ENCODE measurements at places on chromosomes 2 and 18.

GRCh38 chr2:33588232-33588631, 10.9 kb downstream of the FAM98A start:
- no peak for DNase-seq

DNA sequence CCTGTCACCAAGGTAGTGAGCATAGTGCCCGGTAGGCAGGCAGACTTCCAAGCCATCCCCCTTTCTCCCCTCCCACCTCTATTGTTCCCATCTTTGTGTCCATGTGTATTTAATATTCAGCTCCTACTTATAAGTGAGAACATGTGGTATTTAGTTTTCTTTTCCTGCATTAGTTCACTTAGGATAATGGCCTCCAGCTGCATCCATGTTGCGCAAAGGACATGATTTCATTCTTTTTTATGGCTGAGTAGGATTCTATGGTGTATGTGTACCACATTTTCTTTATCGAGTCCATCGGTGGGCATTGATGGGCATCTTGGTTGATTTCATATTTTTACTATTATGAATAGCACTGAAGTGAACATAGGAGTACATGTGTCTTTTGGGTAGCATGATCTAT, 35.3 kb downstream of the MMADHC start:
- no peak for DNase-seq

- DNase-seq = no peak
Measured at GRCh38 chr2:199464606-199465352, 7.0 kb upstream of the SATB2 start.

DNA sequence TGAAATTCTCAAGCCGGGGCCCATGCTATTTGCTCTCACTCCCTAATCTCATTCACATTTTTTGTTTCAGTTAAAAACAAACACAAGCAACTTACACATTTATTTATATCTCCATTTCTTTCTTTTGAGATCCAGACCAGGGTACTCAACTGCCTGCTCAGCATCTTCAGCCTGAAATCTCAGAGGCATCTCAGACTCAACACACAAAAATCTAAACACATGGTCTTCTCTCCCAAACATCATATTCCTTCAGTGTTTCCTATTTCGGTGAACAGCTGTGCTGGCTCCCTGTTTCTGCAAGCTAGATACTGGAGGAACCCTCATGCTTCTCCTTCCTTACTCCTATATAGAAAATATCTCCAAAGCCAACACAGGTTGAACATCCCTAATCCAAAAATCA, 11.3 kb upstream of the RTTN start:
- DNase-seq = no peak

DNA sequence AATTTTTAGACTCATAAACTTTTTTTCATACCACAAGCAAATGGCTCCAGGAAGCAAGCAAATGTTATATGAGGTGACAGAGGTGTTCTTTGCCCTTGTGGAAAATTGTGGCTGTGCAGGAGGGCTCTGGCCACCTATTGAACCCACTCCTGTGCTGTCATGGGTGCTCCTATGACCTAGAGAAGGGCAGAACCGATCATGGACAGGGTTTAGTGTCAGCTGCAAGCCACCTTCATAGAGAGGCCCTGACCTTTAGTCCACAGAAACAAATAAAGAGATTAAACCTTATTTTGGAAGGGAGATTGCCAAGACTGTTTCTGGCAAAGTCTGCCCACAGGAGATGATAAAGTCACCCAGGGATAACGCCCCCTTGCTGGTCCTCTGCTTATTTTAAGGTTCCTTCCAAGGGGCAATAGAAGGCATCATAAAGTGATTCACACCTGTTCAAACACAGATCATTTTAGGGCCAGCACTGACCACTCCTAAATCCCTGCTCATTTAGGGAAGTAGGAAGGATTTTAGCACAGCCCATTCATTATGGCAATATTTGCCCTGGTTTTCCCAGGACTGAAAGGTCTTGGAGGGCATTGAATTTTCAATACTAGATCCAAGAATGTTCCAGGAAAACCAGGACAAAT, 26.1 kb upstream of the STAT4 start:
- no peak for DNase-seq

- no peak for DNase-seq
Measured at GRCh38 chr2:215579809-215580208, 143.9 kb upstream of the FN1 start.

DNA sequence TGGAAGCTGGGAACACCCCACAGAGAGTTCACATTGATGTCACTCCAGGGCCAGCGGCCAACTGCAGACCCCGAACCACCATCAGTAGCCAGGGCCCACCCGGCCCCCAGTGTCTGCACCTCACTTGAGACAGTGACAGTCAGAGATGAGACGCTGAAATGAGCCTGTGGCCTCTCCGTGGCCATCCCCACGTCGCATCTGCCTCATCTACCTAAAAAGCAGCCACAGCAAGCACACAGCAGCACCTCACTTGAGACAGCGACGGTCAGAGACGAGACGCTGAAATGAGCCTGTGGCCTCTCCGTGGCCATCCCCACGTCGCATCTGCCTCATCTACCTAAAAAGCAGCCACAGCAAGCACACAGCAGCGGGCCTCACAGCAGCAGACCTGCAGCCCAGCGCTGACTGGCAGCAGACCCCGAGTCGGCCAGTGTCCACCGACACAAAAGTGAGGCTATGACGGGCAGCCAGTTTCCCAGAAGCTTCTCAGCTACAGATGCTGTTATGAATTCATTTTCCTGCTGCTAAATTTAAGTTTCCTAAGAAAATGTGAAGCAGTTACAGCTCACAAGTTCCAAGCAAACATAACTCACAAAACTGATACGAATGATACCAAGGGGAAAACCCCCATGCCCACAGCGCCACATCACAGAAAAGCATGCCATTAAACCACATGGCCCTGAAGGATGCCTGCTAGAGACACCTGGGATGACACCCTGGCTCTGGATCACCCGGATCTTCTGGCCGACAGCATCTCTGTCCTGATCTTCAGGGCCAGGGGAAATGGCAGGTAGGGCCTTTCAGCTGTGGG, 27.7 kb downstream of the SNORC start:
- no peak for DNase-seq

- peak; percentile 20 for DNase-seq
Measured at GRCh38 chr2:151637271-151637781, 97.0 kb downstream of the NEB start.

DNA sequence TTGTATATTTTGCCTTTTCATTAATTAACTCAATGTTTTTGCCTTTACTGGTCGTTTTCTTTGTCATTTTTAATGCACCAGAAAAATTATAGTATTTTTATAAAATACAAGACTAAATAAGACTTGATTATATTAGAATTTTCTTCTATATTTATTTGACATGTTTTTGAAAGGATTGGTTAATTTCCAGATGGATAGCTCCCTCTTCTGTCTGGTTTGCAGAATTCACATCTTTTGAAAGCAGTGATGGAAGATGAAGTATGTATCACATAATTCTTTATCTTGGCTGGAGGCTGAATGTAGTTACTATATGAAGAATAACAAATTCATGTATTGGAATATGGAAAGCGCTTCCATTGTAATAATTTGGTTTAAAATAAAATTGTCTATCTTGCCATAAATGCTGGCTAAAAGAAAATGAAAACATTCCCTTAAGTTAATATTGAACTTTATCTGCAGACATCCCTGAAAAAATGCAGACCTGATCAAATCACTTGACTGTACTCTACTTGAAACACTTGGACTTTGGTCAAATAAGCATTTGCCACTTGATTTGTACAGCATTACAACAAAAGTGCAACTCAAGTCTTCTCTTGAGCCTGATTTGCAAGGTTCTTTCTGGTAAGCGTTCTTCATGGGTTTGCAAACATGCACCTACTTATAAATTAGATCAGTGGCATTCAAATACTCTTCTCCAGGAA, 86.3 kb upstream of the EFEMP1 start:
- DNase-seq = no peak

- DNase-seq = no peak
Measured at GRCh38 chr18:48392268-48392667, 16.9 kb downstream of the ZBTB7C start.

DNA sequence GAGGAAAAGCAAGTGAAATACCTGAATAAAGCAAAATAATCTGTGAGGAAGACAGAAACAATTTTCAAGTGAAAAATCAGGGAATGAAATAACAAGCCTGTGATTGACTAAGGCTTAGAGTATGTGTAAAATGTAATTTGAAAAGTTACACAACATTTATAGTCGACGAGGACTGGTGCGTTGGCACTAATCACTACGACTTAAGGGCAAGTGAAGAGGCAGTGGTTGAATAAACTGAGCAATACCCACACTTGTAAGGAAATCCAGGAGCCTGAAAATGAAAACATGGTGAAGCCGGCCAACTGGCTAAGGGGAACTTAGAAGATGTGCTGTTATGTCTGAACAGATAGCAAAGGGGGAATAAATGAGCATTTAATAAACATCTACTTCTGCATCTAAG, 13.4 kb downstream of the DOK1 start:
- DNase-seq = no peak

DNA sequence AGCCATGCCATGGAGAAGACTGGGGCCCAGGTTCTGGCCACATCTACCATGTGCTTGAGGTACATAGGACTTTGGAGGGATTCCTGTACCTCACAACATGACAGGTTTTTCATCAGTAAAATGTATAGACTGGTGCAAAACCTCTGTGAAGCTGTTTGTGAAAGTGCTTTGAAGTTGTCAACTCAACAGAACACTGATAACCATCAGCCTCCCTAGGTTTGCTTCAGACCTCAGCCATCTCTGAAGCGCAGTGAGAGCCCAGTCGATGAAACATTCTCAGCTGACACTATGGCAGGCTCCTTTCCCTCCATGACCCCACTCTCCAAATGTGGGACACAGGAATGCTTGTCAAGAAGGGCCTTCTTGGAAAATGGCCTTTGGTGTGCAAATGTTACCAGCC, 38.6 kb downstream of the STK25 start:
- DNase-seq = no peak

- no peak for DNase-seq
Measured at GRCh38 chr2:98315957-98316356, 30.3 kb upstream of the CNGA3 start.

GRCh38 chr2:233256048-233256447, 4.6 kb downstream of the ATG16L1 start:
- no peak for DNase-seq

DNA sequence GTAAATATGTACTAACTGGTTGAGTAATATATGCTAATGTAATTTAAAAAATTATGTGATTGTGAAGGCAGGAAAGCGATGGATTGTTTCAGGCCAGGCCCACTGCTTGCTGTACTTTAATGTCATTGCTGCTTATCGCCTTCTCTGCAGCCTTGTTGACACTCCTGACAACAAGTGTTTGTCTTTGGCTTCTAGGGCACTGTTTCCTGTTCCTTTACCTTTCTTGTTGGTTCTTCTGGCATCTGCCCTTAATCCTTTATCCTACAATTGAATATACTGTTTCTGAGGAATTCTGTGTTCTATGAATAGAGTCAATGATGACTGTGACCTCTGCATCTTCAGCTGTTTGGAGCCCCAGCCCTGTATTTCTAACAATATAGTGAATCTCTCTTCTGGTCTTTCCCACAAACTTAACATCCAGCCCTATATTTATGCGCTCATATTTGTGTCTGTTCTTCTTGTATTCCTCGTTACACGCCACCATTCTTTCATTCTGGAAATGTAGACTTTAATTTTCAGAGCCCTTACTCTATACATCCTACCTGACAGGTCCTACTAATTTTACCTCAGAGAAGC, 17.6 kb downstream of the ACSL3 start:
- DNase-seq = no peak

- DNase-seq = no peak
Measured at GRCh38 chr2:178650554-178650953, 156.7 kb downstream of the TTN start.

DNA sequence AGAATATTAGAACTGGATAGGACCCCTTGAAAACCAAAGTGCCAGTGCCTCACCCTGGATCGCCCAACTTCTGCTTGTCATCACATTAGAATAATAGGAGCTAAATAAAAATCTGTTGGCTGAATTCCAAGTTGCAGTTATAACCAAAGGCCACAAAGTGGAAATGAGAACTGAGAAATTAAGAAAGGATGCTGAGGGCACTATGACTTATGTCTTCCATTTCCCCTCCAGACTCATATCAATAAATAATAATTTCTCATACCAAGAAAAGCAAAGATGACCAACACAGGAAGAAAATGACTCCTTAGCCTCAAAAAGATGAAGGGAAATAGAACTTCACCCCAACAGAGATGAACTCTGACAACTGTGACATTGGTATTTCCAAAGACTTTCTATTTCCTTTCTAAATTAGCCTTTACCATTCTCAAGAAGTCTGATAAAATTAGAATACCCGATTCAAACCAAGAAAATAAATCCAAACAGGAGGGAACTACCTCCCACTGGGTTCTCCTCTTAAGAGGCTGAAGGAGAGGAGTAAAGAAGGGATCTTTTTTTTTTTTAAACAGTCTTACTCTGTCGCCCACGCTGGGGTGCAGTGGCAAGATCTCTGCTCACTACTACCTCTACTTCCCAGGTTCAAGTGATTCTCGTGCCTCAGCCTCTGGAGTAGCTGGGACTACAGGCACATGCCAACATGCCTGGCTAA, 46.5 kb upstream of the EPG5 start:
- DNase-seq = no peak

DNA sequence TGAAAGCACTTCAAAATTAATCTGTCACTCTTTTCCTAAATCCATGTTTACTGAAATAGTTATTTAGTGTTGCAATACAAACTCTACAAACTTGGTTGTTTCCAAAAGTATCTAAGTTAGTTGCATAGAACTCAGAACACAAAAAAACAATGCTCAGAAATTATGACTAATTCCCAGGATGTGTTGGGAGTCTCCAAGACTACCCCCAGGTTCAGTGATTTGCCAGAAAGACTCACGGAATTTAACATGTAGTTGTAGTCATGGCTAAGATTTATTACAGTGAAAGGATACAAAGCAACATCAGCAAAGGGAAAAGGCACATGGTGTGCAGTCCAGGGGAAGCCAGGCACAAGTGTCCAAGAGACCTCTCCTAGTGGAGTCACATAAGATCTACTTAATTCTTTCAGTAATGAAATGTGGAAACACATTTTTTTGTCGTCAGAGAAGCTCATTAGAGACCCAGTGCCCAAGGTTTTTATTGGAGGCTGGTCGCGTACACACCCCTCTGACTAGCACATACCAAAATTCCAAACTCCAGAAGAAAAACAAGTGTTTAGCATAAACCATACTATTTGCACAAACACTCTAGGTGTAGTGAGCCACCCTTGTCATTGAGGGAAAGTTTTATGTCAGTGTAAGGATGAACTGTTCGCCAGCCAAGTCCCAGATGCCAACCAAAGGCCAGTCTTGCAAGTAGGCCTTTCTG, 43.3 kb upstream of the CYP20A1 start:
- no peak for DNase-seq

DNA sequence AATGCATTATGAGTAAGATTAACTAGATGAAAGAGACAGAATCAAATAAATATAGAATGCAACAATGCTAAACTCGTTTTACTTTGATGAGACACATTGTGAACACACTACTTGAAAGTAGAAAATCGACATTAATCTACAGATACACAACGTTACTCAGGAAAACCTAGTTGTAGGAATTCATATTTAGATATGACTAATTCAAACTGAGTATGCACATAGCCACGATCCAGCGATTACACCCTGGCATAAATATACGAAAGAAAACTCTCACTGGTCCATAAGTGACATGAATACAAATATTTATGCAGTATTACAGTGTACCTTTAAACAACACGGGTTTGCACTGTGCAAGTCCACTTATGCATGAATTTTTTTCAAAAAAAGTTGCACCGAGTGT, 485.6 kb downstream of the TMX3 start:
- no peak for DNase-seq

GRCh38 chr2:71697106-71698004, 244.0 kb downstream of the DYSF start:
- no peak for DNase-seq

GRCh38 chr2:149921911-149922616, 334.5 kb upstream of the MMADHC start:
- no peak for DNase-seq
